ENCODE measurements at places on chromosomes 2 and 18.

- DNase-seq: no peak
Measured at GRCh38 chr2:16273111-16273510, 332.8 kb downstream of the MYCN start.

- DNase-seq: no peak
Measured at GRCh38 chr2:44470151-44470550, 108.4 kb downstream of the CAMKMT start.

GRCh38 chr2:127239395-127239794 is 19.3 kb upstream of the CYP27C1 start:
- DNase-seq: no peak

GRCh38 chr18:40109252-40110049 is 1845.6 kb upstream of the PIK3C3 start:
- DNase-seq: no peak

DNA sequence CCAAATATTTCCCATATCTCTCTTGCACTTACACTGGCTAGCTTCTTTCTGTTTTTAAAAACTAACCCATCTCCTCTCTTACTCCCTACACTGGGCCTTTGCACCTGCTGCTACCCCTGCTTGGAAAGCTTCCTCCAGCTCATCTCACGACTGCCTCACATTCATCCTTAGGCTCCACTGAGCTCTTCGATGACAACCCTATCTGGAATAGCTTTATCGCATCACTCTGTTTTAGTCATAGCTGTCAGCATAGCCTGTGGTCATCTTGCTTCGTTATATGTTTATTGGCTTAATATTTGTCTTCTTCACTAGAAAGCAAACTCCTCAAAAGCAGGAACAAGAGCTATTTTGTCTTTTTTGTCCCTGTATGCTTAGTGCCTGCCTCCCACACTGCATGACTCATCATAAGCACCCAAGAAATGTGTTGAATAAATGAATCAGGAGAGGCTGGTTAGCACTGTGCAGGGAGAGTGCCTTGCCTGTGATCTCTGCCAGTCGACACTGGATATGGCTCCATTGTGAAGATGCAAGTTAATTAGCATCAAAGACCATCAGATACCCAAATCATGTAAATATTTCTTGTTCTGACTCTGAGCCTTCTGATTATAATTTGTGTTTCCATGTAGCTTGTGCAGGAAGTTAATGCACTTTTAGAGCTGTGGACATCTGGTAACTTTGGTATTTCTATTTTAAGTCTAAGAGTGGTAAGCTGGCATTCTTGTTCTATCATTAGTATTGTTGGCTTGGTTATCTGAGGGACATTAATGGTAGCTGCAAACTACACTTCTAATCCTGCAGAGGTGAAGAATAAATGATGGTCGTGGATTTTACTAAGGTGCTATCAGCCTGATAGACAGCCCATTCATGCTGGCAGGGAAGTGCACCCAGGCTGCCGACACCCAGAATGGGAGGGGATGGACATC is 10.3 kb upstream of the DYTN start:
- no peak for DNase-seq

DNA sequence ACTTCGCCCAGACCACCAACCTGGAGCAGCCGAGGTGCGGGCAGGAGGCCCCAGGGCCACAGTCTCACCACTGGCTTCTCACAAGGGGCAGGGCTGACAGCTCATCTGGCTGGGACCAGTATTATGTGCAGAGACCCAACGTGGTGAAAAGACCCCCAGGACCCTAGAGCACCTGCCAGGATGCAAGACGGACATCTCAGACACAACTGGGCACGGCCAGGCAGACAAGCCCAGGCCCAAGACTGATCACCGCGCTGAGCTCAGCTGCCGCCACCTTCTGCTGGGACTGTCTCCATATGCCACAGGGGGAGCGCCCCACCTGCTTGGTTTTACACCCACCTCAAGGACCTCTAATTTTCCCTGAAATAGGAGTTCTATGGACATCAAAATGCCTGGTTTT is 23.2 kb downstream of the HDAC4 start:
- no peak for DNase-seq

DNA sequence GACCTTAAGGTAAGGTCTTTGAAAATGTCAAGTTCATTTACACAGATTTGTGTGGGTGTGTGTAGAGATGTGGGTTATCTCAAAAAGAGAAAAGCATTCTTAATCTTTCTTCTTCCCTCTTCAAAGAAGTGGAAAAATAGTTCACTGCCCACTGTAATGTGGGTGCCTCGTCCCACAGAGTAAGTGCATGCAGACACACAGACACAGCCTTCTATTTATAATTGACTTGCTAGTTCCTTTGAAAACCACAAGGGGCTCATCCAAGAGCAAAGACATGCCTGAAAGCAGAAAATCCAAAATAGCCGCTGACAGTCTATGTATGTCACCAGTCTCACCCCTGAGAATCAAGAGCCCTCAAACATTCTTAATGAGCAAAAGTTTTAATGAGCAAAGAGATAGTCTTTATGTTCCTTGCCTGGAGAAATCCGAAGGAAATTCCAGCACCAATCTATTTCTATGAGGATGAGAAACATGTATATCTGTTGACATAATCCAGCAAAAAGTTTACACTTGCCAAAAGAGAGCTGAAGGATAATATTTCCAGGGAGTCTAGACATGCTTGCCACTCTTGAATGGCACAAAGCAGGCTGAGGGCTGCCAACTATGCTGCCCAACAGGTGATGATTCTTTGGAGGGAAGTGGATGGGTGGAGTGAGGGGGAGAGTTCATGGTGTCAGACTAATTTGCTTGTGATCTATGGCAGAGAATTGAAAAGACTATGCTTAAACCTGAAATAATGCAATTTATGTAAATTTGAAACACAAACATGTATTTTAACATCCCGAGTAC is 93.9 kb downstream of the ACVR1 start:
- DNase-seq: no peak

GRCh38 chr2:168392024-168392423 is 64.0 kb upstream of the CERS6 start:
- DNase-seq: no peak

DNA sequence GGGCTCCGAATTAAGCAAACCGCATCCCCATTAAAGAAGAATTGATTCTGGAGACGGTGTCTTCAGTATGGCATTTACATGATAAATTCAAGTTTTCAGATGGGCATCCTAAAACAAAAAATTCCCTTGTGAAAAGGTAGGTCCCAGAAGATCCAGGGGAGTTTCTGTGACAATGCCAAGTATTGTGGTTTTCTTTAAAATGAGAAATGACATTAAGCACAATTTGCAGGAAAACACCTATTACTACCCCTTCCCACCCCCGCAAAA is 689 bp upstream of the YWHAQ start:
- DNase-seq: no peak

GRCh38 chr2:218293715-218294429 is 1.6 kb upstream of the TMBIM1 start:
- DNase-seq: no peak

- DNase-seq: no peak
Measured at GRCh38 chr18:65725251-65726050, 25.4 kb upstream of the CDH7 start.

DNA sequence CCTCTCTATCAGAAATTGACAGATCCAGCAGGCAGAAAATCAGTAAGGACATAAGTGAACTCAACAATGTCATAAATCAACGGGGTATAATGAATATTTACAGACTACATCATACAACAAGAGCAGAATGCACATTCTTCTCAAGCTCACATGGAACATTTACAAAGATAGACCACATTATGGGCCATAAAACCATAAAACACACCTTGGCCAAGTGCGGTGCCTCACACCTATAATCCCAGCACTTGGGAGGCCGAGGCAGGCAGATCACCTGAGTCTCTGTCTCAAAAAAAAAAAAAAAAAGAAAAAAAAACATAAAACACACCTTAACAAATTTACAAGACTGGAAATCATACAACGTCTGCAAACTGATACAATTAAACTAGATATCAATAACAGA is 36.7 kb downstream of the FBXO15 start:
- DNase-seq: no peak

- no peak for DNase-seq
Measured at GRCh38 chr2:176704282-176704858, 435.1 kb downstream of the MTX2 start.

DNA sequence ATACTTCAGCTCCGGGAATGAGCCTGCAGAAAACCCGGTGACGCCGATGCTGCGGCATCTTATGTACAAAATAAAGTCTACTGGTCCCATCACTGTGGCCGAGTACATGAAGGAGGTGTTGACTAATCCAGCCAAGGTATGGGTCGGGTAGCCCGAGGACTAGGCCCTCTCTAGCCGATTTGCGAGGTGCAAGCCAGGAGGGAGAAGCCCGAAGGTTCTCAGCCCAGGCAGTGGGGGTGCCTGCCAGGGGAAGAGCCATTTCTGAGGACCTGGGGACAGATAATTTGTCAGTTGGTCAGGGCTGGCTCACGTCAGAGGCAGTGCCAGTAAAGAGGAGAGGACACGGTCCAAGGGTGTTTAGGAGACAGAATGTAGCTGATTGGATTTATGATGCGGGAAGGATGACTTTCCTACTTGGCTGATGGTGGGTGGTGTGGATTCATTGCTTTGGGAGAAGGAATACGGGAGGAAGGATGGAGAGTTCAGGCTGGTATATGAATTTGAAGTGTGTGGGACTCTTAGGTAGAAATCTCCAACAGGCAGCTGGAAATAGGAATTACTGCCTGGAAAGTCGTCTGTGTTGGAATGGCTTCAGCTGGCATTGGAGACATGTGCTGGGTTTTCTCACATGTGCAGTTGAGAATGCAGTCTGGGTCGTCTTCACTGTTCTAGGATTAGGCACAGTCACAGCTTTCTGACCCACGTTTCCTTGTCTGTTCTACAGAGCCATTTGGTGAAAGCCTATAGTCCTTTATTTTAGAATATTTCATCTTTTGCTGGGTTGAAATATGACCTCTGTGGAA is 874 bp downstream of the NDUFAF7 start:
- no peak for DNase-seq

DNA sequence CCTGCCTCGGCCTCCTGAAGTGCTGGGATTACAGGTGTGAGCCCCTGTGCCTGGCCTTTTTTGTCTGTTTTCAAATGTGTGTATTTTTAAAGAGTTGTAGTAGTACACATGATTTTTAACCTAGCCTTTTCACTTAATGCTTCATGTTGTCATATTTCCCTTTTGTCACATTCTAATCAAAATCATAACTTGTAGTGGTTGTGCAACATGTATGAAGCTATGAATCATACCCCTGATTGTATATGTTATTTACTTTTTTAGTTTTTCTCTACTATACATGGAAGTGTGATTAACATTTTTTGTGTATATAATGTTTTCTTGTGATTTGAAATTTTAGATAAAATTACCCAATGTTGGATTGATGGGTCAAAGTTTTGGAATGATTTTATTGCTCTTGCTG is 8.5 kb downstream of the GEN1 start:
- DNase-seq: no peak

DNA sequence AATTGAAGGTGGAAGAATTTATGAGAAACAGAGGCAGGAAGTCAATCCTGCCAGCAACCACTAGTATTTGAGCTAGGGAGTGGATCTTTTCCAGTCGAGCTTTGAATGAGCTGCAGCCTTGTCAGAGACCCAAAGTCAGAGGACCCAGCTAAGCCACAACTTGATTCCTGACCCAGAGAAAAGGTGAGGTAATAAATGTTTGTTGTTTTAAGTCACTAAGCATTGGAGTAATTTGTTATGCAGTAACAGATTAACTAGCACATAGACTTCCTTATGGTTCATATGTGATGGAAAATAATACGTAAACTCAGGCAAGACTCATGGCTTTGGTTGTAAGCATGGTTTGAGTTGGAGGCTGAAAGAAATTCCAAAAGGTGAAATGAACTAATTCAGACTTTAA is 21.6 kb downstream of the EFEMP1 start:
- no peak for DNase-seq

- DNase-seq: no peak
Measured at GRCh38 chr2:233434666-233435330, 80.5 kb downstream of the DGKD start.

- no peak for DNase-seq
Measured at GRCh38 chr2:177692042-177692782, 299.6 kb downstream of the AGPS start.

GRCh38 chr18:49170145-49170544 is 219.4 kb upstream of the SMAD7 start:
- DNase-seq: no peak

DNA sequence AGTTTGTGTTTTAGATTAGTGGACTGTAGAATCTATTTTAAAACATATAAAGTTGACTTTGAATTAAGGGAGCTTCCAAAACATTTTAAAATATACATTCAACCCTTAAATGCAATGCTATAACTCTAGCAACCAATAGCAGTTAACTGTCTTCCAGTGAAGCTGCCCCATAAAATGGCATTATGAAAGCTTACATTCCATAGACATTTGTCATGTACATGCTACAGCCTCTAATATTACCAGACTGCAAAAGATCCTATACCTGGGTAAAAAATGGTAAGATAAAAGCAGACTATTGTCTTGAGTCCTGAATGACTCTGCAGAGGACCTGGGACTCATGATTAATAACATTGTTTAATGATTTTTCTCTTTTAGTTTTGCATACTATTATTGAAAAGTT is 489.4 kb downstream of the LRP1B start:
- DNase-seq: no peak

DNA sequence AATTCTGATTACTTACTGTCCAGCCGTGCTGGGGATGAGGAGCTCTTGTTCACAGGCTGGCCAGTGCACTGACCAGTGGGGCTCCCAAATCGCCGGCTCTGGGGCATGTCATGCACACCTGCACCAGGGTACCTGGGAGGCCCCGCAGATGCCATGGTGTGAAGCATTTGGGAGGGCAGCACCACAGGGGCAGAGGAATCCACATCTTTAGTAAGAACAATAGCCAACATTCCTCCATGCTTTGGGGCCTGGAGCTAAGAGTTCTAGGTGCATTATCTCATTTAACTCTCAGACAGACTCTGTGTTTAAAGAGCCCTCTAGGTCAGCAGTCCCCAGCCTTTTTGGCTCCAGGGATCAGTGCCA is 104.2 kb downstream of the ACKR3 start:
- DNase-seq: no peak

DNA sequence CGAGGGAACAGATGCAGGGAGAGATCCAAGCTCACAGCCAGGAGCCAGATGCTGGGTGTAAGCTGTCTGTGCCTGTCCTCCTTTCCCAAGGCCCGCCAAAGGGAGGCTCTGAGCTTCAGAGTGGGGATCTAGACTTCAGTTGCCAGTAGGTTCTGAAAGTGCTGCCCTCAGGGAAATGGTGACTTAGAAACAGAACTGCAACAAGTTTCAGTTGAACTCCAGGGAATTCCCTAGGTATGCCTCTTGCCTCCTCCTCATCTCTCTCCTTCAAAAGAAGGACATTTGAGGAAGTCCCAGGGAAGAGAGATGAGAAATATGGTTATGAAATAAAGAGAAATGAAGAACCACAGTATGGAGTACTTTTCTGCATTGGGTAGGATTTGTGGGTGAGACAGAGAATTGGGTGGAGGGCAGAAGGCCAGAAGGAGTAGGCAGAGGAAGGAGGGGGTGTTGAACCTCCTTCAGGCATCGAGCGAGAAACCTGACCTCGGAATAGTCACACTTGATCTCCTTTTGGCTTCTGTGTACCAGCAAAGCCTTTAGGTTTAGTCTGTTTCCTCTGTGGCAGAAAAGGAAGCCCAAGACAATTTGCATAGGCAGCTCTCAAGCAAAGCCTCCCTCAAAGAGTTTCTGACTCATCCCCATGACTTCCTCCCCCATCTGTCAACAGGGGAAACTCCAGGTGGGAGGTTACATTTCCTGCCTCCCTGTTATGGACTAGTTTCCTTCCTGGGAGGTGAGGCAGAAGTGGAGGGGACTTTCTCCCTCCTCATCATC is 45.7 kb downstream of the QPCT start:
- DNase-seq: peak; percentile 65
